HT-29 (cell line): ENCODE measurements at places on chromosomes 2 and 18. TPM values are rescaled to one million over a fixed set of nuclear protein-coding genes. Genes with fewer than 3 reads are reported as not detected.

DNA sequence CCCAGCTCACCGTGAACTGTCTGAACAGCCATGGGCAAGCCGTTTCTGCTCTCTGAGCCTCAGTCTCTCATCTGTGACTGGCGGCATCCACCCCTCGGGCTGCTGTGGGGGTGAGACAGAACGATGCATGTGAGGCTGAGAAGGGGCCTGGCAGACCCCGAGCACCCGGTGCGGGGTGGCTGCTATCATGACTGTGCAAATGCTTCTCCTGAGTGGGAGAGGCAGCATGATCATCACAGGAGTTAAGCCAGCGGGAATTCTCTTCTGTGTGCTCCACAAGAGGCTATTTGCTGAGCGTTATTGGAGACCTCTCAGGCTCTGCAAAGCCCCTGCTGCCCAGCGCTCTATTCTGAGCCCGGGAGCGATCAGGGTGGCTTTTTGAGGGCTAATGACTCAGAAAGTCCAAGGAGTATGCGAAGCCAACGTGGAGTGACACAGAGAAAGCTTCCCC, 45.8 kb upstream of the ID2 start:
- DNase-seq = no peak

- DNase-seq = no peak
Measured at GRCh38 chr18:75241705-75242104, 31.1 kb downstream of the TSHZ1 start.

ABCG5 gene
- not detected in 2 replicates for total RNA-seq

ABCB11 gene
- total RNA-seq = 0.08 TPM in 1 of 2 replicates, not detected in the other
